ENCODE measurements at places on chromosomes 2 and 18.
A peak's percentile ranks its signal among the peaks of the same experiment; 100 is the strongest.

DNA sequence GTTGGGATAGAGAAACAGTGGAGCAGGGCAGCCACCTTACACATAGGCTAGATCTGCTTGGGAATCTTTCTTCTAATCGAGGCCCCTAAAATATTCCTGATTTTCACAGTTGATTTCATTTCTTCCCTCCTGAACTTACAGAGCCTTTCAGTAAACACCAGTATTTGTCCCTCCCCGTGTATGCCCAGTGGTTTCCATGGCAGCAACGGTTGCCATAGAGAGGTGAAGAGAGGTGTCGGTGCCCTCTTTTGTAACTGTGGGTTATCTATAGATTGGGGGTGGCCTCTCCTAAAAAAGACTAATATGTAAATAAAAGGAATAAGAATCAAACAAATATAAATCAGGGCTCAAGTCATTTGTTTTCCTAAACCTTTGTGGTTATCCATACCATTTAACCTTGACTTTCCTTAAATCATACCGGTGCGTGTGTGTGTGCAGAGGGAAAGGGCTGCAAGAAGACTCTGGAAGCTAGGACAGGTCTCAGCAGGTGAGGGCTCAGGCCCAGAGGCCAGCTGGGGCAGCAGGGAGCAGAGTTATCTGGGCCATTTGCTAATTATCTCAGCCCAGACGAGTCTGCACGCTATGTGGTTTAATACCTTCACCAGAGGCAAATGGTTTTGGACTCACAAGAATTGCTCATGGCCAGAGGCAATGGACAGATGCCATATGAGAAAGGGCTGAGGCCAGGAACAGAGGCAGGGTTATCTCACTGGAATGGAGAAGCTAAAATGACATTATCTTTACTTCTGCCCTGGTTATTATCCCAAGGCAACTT is 35.5 kb downstream of the LIPG start:
- no peak for DNase-seq

- DNase-seq = no peak
Measured at GRCh38 chr2:135762022-135762421, 20.4 kb downstream of the UBXN4 start.

DNA sequence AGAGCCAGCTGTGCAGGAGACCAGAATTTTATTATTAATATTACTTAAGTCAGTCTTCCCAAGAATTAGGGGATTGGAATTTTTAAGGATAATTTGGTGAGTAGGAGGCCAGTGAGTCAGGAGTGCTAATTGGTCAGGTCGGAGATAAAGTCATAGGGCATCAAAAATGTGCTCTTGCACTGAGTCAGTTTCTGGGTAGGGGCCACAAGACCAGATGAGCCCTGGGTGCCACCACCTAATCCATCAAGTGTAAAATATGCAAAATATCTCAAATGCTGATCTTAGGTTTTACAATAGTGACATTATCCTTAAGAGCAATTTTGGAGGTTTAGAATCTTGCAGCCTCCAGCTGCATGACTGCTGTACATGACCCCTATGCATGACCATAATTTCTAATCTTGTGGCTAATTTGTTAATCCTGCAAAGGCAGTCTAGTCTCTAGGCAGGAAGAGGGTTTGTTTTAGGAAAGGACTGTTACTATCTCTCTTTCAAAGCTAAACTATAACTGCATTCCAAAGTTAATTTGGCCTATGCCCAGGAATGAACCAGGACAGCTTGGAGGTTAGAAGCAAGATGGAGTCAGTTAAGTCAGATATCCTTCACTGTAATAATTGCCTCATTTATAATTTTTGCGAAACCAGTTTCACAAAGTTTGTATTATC is 215.9 kb downstream of the RNF152 start:
- no peak for DNase-seq

DNA sequence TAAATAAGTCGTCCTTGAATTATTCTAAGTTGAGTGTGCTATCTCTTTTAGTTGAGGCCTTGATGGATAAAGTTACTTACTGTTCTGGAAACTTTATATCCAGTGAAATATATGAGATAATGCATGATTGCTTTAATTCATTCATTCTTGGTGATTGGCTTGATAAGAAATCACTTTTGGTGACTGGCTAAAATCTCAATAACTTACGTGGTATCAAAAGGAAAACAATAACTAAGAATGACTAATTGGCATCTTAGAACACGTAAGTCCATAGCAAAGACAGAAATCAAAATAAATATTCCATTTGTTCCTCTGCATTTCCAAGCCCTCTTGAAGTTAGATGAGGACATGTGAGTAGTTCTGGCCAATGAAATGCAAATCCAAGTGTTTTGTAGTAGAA is 251.6 kb downstream of the NUP35 start:
- no peak for DNase-seq

GRCh38 chr2:76008001-76008702 is 297.4 kb upstream of the GCFC2 start:
- DNase-seq = no peak

DNA sequence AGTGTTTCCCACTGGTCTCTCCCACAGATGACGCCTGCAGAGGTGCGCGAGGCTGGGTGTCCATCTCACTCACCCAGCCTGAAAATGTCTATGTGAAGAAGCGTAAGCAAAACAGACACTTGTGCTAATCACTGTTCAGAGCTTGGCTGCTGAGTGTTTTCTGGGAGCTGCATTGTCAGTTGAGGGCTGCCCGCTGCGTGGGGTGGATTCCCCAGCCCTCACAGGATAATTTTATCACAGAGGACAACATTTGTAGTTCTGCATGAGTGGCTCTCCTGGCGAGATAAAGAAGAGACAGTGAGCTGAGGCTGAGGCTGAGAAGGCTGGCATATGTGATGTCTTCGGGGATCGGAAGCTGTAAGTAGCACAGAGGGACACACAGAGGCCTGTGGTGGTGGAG is 16.2 kb upstream of the CAPN13 start:
- DNase-seq = no peak

GRCh38 chr2:201363857-201364560 is 6.9 kb upstream of the FLACC1 start:
- peak; percentile 47 for DNase-seq

DNA sequence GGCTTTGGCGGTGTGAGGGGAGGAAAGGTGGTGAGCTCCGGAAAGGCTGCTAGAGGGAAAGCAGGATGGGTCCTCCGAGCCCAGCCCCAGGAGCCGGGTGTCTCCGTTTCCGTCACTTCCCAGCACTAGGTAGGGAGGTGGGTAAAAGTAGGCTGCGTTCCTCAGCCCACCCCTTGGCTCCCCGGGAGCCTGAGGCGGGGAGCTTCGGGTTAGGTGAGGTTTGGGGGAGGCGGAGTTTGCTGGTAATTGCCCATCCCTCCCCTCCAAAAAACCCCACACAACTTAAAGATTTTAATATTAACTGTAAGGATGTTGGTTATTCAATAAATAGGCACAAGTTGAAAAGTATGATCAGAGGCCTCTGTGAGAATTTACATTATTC is 552 bp upstream of the ATF2 start:
- DNase-seq = no peak

- no peak for DNase-seq
Measured at GRCh38 chr2:115162494-115163293, 720.3 kb downstream of the DPP10 start.

GRCh38 chr2:655626-656025 is 21.6 kb downstream of the TMEM18 start:
- no peak for DNase-seq

- DNase-seq = no peak
Measured at GRCh38 chr18:74373428-74373827, 57.8 kb downstream of the C18orf63 start.

GRCh38 chr2:219122202-219122980 is 38.2 kb downstream of the NHEJ1 start:
- DNase-seq = no peak

DNA sequence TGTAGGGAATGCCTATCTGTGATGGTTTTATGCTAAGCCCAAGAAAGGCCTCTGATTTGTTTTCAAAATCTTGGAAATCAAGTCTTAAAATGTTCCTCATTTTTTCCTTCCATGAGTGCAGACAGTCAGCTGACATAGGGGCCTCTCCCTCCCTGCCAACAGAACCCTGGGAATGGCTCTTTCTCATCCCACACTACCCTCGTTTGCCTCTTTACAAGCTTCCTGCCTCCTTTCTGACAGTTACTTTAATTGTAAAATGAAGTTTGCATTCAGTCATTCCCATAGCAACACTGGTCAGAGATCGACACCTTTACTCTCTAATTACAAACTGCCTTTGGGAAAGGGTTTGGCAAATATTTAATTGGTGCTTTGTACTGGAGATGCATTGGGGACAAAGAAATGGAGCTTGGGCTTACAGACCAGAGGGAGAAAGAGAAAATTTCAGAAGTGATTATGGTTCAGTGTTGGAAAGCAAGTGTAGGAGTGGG is 25.4 kb downstream of the KIF5C start:
- DNase-seq = no peak

GRCh38 chr2:121355488-121355887 is 70.5 kb upstream of the TFCP2L1 start:
- no peak for DNase-seq

- no peak for DNase-seq
Measured at GRCh38 chr2:7530001-7530400, 612.8 kb downstream of the RNF144A start.

- DNase-seq = no peak
Measured at GRCh38 chr18:76315722-76316230, 179.3 kb downstream of the ZNF516 start.

DNA sequence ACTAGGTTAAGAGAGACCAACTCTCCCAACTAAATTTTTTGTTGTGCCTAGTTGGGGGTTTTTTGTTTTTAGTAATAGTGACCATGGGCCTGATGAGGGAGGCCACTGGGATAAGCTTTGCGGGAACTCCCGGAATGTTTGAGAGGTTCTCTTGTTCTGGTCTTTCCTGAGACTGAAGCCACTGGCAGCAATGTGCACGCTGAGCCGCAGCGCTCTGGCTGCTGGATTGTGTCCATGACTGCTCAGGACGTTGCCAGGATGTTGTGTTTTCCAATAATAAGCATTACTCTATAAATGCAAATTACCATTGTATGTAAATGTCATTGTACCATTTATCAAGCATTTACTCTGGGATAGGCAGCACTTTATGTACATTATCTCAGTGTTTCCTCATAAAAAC is 126.1 kb downstream of the GALNT1 start:
- no peak for DNase-seq

- no peak for DNase-seq
Measured at GRCh38 chr2:16661526-16661925, 4.1 kb downstream of the CYRIA start.

DNA sequence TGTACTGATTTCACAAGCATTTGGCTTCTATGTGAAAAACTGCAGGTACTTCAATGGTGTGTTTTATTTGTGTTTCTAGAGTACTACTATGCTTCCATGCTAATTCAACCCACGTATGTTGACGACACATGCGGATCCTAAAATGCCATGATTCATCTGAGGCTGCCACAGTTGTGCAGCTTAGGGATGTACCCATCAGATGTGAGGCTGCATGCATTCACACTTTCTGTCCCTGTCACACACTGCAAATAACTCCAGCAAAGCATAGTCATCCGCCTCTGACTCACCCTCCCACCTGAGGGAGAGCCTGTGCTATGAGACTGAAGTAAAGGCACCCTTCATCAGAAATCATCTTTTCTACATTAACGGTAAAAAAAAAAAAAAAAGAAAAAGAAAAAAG is 22.1 kb upstream of the SERTAD2 start:
- no peak for DNase-seq

GRCh38 chr2:169172151-169172735 is 102.9 kb downstream of the DHRS9 start:
- DNase-seq = no peak

GRCh38 chr2:222297600-222297935 is 1.2 kb downstream of the PAX3 start:
- DNase-seq = no peak

DNA sequence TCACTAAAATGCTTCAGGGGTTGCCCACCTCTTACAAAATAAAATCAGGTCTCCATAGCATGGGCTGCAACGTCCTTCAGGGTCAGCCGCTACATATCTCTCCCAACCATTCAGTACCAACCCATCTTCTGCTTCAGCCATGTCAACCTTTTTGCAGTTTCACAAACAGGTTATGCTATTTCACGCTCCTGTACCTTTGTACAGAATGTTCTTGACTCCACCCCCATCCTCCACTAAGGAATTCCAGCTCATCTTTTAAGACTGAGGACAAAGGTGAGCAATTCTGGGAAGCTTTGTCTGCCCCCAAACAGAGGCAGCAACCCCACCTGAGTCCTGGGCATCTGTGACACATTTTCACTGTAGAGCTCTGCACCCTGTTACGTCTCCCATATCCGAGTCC is 8.8 kb upstream of the EVA1A start:
- no peak for DNase-seq

- no peak for DNase-seq
Measured at GRCh38 chr2:186486651-186487647, 889 bp downstream of the ZC3H15 start.

DNA sequence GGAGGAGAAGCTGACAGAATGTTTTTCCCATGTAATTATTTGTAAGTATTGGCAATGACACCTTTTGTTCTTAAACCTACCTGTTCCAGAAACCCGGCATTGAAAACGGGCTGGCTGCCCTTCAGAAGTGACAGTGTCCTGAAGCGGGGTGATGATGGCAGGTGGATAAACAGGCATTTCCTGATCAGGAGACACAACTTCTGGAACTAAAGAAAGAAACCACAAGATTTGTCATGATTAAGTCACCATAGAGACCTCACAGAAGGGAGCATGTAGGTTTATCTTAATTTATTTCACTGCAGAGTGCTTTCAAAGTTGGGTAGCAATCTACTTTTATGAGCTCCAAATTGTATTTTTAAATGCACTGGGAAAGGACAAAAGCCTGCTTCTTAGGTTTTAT is 43.1 kb downstream of the TTN start:
- no peak for DNase-seq

DNA sequence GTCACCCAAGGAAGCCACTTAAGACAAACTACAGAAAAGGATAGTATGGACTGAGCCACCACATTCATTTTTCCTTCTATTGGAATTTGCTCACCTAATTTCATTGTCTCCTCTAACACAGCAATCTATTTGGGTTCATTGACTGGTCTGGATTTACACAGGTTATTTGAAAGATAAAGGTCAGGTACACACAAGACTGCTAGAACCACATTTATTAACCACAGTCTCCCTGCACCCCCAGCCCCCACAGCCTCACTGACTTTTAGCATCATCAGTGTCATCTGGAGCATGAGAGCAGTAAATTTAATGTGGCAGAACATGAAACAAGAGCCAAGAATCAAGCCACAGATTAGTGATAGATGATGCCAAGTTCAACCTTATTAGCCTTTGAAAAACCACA is 226.9 kb upstream of the GYPC start:
- no peak for DNase-seq

DNA sequence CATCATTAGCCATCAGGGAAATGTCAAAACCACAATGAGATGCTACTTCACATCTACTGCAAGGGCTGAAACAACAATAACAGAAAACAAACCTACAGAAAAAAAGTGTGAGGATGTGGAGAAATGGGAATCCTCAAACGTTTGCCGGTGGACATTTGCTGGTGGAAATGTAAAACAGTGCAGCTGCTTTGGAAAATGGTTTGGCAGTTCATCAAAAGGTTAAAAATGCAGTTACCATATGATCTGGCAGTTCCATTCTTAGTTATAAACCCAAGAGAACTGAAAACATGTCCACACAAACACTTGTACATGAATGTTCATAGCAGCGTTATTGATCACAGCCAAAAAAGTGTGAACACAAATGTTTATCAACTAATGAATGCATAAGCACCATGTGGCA is 44.2 kb downstream of the PROC start:
- no peak for DNase-seq
